Activated CD8-positive, alpha-beta memory T cell treated with anti-CD3 and anti-CD28 coated beads, Interleukin-2, amount 10 ng/mL, durations not matched to agents 7 days and 5 days (primary cell): ENCODE measurements at places on chromosomes 1 and 21. TPM values are rescaled to one million over a fixed set of nuclear protein-coding genes. Genes with fewer than 3 reads are reported as not detected.

Gene ZMYM4
- 21.8 TPM for total RNA-seq

Gene C1orf141
- total RNA-seq: not detected

- no peak for DNase-seq
These were observed 2.7 kb downstream of the NADK start for GRCh38 chr1:1775327-1776226.

- DNase-seq: peak; percentile 66
These were observed 7.7 kb downstream of the ARHGEF19 start for GRCh38 chr1:16204634-16205333.

GRCh38 chr1:245510144-245510543 lies 355.4 kb downstream of the KIF26B start:
- DNase-seq: no peak

Gene AVPR1B
- total RNA-seq: not detected

DNA sequence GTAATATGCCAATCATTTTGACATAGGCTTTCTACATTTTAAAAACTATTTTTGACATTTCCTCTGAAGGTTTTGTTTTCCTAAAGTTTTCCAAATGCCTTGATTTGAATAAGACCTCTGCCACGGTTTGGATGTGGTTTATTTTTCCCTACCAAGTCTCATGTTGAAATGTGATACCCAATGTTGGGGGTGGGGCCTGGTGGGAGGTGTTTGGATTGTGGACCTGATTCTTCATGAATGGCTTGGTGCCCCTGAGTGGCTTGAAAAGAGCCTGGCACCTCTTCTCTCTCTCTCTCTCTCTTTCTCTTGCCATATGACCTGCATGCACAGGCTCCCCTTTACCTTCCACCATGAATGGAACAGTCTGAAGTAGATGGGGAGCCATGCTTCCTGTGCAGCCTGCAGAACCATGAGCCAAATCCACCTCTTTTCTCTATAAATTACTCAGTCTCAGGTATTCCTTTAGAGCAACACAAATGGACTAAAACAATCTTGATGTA lies 14.8 kb downstream of the MMEL1 start:
- no peak for DNase-seq

GRCh38 chr1:25442178-25442577 lies 11.5 kb downstream of the MACO1 start:
- no peak for DNase-seq

DNA sequence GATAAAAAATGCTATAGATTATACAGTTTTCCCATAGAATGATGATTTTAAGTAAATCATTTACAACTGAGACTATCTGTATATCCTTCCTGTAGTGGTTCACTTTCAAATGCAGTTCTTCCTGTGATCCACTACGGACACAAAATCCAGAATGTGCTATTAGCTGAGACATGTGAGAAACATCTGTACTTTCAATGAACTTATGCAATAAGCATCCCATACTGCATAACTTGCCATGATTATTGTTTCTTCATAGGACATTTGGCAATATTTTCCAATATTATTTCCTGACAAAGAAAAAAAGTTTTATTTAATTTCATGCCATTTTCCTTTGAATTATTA lies 83.5 kb upstream of the PRDX6 start:
- DNase-seq: no peak

DNA sequence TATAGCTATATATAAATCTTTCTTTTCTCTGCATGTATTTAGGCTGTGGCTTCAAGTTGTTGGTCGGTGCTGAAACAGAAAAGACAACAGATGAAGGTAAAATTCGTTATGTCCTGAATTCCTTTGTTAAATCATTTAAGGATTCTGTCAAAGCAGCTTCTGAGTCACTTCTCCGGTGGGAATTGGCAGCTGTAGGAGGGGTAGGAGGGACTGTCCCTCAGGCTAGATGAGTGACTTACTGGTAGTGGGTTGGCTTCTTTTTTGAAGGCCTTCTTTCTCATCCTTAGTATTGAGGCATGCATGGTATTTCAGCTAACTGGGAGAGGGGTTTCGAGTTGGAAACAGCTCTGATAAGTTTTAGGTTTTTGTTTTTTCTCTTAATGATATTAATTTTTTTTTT lies 22.1 kb upstream of the NEXN start:
- DNase-seq: no peak

Gene C1orf115
- 0.16 TPM for total RNA-seq

GRCh38 chr1:35657851-35658250 lies 16.5 kb upstream of the PSMB2 start:
- no peak for DNase-seq

DNA sequence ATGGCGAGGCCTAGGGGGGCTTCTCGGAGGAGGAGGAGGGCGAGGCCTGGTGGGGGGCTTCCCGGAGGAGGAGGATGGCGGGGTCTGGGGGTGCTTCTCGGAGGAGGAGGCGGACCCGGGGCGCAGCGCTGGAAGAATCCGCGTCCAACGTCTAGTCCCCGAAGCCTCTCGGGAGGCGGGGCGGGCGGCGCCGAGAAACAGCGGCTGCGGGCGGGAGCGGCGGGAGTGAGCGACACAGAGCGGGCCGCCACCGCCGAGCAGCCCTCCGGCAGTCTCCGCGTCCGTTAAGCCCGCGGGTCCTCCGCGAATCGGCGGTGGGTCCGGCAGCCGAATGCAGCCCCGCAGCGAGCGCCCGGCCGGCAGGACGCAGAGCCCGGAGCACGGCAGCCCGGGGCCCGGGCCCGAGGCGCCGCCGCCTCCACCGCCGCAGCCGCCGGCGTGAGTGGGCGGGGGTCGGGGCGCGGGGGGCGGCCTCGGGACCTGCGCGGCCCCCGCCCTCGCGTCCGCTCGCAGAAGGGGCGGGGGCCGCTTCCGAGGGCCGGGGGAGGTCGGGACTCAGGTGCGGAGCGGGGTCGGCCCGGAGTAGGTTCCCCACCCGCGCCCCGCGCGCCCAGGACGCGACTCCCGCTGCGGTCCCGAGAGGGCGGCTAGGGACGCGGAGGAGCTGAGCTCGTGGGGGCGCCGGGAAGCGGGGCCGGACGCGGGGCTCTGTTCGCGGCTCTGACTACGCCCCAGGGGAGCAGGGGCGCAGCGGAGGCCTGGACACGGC lies at the start of gene KLHL17:
Gene KLHL17 (plus strand): TSS at position 222 of the 769 bp plus-strand sequence. CDS start 110 bp downstream, at position 332.
- DNase-seq: peak; percentile 87
